ENCODE measurements at places on chromosomes 12 and 14. TPM values are rescaled to one million over a fixed set of nuclear protein-coding genes. Genes with fewer than 3 reads are reported as not detected.

Gene BBOF1
- total RNA-seq: 6.1 TPM

Gene LRP1
- 0.56 TPM for total RNA-seq

Gene PRICKLE1
- 1.1 TPM for total RNA-seq

- no peak for DNase-seq
These were observed 73.1 kb upstream of the AMN1 start for GRCh38 chr12:31801872-31802271.

GRCh38 chr12:125137766-125138344 lies 72.6 kb downstream of the AACS start:
- DNase-seq: no peak

GRCh38 chr12:116116650-116117424 lies 160.7 kb downstream of the MED13L start:
- DNase-seq: no peak

- DNase-seq: no peak
These were observed 1.2 kb downstream of the HOXC10 start for GRCh38 chr12:53985994-53986685.

GRCh38 chr14:99892406-99892805 lies 99.2 kb downstream of the EML1 start:
- DNase-seq: no peak
